ENCODE measurements at places on chromosomes 2 and 18.

DNA sequence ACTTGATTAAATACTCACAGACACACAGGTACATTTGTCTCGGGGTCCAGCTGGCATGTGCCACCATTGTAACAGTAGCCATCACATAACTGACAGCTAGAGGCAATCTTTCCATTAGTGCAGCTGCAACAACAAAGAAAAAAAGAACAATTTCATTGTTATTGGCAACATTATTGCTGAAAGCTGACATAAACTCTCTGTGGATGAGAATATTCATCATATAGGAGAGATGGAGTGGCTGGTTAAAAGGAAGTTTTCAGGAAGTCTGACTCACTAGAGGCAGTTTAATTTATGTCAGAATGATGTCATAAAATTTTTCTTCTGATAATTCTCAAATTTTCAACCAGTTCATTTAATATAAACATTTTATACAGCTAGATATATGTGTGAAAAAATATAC lies 1490.0 kb upstream of the NXPH2 start:
- no peak for DNase-seq
- no peak overlapping the region for H3K4me3 ChIP-seq
- no peaks in the 10 kb centered on the region for H3K27me3 ChIP-seq
- H3K4me1 ChIP-seq = no peaks in the 10 kb centered on the region
- no peak overlapping the region for H3K27ac ChIP-seq
- H3K36me3 ChIP-seq = no peaks in the 10 kb centered on the region

DNA sequence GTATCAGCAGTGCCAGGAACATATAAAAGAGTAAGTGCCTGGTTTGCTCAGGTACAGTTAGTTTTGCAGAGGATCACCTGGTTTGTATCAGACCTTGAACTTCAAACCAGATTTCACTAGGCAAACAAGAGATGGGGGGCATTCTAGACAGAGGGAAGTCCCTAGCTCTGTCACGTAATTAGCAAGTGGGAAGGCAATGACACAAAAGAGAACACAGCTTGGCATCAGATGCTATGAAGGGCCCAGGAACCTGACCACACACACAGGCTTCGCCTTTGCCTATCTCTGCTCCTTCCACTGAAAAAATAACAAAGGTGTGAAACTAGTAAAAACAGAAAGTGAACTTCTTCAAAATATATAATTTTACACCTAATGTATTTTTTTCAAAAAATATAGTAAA lies 62.6 kb downstream of the CERKL start:
- no peaks in the 10 kb centered on the region for H3K36me3 ChIP-seq
- H3K27ac ChIP-seq = no peak overlapping the region
- DNase-seq = no peak
- H3K4me3 ChIP-seq = no peak overlapping the region
- H3K4me1 ChIP-seq = no peaks in the 10 kb centered on the region

GRCh38 chr2:111702804-111703196 lies 181.2 kb downstream of the ANAPC1 start:
- no peaks in the 10 kb centered on the region for H3K27me3 ChIP-seq
- H3K36me3 ChIP-seq = no peaks in the 10 kb centered on the region
- H3K27ac ChIP-seq = peak overlapping the region; percentile 86
- no peak for DNase-seq

GRCh38 chr2:240435948-240436682 lies 652 bp downstream of the GPC1 start:
- DNase-seq = no peak
- H3K4me3 ChIP-seq = peak overlapping the region; percentile 73
- H3K4me1 ChIP-seq = peaks cover 51% of the 10 kb centered on the region
- no peaks in the 10 kb centered on the region for H3K27me3 ChIP-seq
- peaks cover 7% of the 10 kb centered on the region for H3K36me3 ChIP-seq
- H3K27ac ChIP-seq = peak overlapping the region; percentile 93

DNA sequence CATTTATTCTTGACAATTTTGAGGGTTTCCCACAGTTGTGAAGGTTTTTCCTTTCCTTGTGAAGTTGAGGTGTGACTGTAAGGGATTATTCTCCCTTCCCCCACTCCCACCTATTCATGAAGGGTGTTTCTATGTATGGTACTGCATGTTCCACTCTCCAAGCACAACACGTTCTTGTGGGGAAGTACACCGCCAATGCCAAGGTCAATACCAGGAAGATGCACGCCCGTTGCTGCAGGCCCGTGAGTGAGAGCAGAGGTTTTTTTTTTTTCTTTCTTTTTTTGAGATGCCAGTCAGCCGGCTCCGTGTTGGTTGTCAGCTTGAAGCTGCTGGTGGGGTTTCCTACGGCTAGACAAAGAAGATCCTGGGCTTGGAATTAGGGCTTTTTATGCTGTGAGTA lies 38.6 kb upstream of the EPHA4 start:
- no peak overlapping the region for H3K27ac ChIP-seq
- H3K27me3 ChIP-seq = no peaks in the 10 kb centered on the region
- DNase-seq = no peak
- H3K4me3 ChIP-seq = no peak overlapping the region
- no peaks in the 10 kb centered on the region for H3K36me3 ChIP-seq
- H3K4me1 ChIP-seq = no peaks in the 10 kb centered on the region

DNA sequence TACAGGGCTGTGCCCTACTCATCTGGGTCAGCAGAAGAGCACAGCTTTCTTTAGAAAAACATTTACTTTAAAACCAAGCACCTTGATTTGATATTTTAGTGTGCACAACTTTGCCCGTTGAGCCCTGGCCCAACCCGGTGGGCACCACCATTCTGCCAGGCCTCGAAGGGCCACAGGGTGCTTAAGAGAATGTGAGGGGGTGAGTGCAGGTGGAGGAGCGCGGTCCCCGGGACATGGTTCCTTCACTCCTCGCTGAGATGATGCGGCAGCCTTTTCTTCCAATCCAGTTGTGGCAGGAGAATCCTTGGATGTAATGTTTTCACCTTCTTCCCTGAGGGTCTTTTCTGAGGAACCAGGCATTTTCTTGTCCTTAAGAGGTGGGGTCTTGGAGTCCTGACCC lies 119.0 kb downstream of the RPIA start:
- H3K36me3 ChIP-seq = no peaks in the 10 kb centered on the region
- H3K4me3 ChIP-seq = no peak overlapping the region
- DNase-seq = no peak
- peaks cover 20% of the 10 kb centered on the region for H3K27me3 ChIP-seq

DNA sequence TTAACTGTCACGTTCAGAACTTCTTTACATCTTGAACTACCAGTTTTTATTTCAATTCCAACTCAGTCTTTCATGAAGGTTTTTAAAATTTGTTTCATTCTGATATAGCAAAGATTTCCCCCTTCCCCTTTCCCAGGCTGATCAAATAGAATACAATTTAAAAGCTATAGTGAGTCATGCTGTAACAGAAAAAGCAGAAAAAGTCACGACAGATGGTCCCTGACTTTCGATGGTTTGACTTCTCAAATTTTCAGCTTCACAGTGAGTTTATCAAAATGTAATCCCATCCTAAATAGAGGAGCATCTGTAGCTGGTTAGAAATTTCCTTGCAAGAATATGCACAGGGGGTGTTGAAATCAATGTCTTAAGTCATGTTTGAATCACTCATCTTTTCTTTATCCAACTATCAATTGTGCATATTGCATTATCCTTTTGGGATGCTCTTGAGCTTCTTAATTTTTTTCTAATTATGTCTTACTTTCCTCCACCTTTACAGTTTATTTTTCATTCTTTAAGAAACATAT lies 500.3 kb downstream of the LRP1B start:
- no peak for DNase-seq
- no peaks in the 10 kb centered on the region for H3K36me3 ChIP-seq

- H3K27me3 ChIP-seq = no peaks in the 10 kb centered on the region
- H3K27ac ChIP-seq = no peak overlapping the region
- no peaks in the 10 kb centered on the region for H3K36me3 ChIP-seq
- peaks cover 26% of the 10 kb centered on the region for H3K4me1 ChIP-seq
These were observed 160.4 kb downstream of the KLHL29 start for GRCh38 chr2:23545396-23545795.

DNA sequence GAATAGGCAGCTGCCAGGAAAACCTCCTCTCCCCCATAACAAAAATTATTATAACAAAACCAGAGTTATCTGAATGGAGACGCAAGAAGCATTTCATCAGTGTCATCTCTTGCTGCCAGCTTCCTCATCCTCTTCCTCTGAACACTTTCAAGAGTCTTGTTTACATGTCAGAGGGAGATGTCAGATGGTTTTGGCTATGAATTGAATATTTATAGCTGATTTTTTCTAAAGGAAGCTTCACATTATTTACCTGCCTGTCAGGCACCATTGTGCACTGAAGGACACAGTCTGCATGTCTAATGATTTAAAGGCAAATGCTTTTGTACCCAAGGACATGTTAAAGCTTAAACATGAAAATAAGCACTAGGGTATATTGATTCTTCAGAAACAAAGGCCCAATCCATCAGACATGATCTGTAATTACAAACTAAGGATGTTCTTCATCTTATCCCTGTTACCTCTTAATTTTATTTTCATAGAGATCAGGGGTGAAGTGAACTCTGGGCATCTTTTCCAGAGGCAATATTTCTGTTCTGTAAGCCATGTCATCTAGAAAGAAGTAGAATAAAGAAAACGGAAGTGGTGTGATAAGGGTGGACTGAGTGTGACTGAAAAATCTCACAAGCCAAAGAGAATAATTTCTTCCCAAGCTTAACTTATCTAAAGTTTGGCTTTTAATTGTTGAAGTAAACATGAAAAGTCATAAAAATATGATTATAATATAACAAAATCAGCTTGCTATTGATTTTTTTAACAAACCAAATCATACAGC lies 168.7 kb downstream of the ANKRD44 start:
- no peaks in the 10 kb centered on the region for H3K36me3 ChIP-seq
- DNase-seq = no peak
- no peaks in the 10 kb centered on the region for H3K27me3 ChIP-seq
- no peak overlapping the region for H3K27ac ChIP-seq
- peaks cover 5% of the 10 kb centered on the region for H3K4me1 ChIP-seq

DNA sequence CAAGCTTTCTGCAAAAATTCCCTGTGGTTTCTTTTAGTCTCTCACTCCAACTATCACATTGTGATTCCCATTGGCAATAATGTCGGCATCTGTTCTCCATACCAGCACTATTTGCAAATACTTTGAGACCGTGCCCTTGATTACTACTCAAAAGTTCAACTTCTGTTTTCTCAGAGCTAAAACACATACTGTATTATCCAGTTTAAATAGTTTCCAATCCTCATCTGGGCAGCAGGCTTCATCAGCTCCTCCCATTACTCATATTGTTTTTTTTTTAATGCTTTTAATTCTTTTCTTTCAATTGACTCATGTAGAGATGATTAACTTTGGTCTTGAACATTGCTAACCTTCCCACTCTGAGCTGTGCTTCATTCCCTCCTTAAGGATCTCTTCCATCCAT lies 135.8 kb downstream of the METTL8 start:
- H3K4me3 ChIP-seq = no peak overlapping the region
- no peaks in the 10 kb centered on the region for H3K36me3 ChIP-seq
- no peaks in the 10 kb centered on the region for H3K4me1 ChIP-seq
- no peak for DNase-seq
- H3K27ac ChIP-seq = no peak overlapping the region
- no peaks in the 10 kb centered on the region for H3K27me3 ChIP-seq

DNA sequence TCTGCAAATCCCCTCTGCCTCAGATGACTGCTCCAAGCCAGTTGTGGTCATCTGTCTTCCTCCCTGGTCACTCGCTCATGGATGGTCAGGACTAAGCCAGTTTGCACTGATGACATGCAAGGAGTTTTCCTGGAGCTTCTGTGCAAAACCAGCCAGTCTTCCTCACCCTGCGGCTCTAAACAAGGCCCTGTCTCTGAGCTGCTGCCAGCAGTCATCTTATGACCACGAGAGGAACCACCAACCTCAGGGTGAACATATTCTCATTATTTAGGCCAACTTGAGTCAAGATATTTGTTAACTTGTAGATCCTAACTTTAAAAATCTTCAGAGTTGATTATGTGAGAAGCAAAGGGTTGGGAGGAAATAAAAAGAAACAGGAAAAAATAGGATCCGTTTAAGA lies 119.9 kb upstream of the CAB39 start:
- no peaks in the 10 kb centered on the region for H3K36me3 ChIP-seq
- H3K27ac ChIP-seq = no peak overlapping the region
- H3K27me3 ChIP-seq = no peaks in the 10 kb centered on the region
- H3K4me3 ChIP-seq = no peak overlapping the region
- H3K4me1 ChIP-seq = no peaks in the 10 kb centered on the region

GRCh38 chr18:297936-298335 lies 30.1 kb upstream of the THOC1 start:
- no peak overlapping the region for H3K4me3 ChIP-seq
- H3K36me3 ChIP-seq = no peaks in the 10 kb centered on the region
- no peaks in the 10 kb centered on the region for H3K27me3 ChIP-seq
- no peaks in the 10 kb centered on the region for H3K4me1 ChIP-seq
- DNase-seq = no peak
- no peak overlapping the region for H3K27ac ChIP-seq

DNA sequence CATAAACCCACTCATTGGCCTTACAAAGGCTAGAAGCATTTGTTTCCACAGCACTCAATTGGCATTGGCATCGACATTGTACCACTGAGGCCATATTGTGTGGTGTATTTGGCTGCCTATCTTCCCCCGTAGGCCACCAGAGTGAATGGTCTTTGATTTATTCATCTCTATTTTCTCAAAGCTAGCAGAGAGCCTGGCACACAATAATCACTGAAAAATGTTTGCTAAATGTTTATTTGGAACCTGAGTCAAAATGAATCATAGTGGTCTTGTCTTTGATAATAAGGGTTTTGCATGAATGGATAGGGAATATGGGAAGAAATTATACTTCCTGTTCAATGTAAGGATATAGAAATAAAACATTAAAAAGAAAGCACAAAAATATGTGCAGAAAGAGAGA lies 107.3 kb upstream of the SLC8A1 start:
- no peak overlapping the region for H3K27ac ChIP-seq
- DNase-seq = no peak
- no peaks in the 10 kb centered on the region for H3K36me3 ChIP-seq
- no peak overlapping the region for H3K4me3 ChIP-seq
- H3K4me1 ChIP-seq = no peaks in the 10 kb centered on the region

GRCh38 chr2:174971868-174972781 lies 33.1 kb downstream of the CHN1 start:
- H3K27me3 ChIP-seq = no peaks in the 10 kb centered on the region
- H3K27ac ChIP-seq = no peak overlapping the region
- H3K4me3 ChIP-seq = no peak overlapping the region

DNA sequence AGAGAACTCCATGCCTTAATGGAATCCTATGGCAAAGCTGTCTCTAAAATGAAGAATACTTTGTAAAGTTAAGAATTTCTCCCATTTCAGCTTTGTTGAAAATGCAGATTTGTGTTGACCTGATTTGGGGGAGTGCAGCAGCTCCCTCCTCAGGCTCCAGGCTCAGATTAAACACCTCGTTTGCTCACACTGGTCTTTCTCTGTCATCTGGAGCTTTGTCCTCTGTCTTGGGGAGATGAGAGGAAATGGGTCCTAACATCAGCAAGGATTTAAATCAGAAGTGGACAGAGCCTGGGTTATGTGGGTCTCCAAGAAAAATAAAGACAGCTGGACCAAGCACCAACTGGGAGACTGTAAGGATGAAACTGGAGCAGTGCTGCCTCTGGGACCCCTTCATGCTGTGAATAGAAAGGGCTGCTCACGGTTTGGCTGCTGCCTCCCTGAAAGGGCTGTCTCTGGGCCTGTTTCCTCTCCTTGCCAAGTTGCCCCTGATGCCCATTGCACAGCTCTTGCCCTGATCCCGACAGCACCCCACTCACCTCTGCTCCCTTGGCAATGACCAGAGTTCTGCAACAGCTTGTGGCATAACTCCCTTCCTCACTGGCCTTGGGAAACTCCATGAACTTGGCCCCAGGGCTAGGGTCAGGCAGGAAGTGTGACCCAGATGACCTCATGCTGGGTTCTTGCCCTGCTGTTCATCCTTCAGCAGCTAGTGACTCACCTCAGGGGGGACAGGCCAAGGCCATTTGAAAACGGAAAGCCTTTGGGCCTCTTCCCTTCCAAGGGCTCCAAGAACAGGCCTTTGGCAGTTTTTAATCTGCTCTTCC lies 197.2 kb downstream of the CYP26B1 start:
- no peak for DNase-seq
- no peaks in the 10 kb centered on the region for H3K36me3 ChIP-seq
- no peak overlapping the region for H3K4me3 ChIP-seq
- peaks cover 18% of the 10 kb centered on the region for H3K4me1 ChIP-seq
